Epithelial cell of proximal tubule (primary cell): ENCODE measurements at places on chromosomes 4 and X. TPM values are rescaled to one million over a fixed set of nuclear protein-coding genes. Genes with fewer than 3 reads are reported as not detected.

Gene USP17L30
- total RNA-seq: not detected in 2 replicates

DNA sequence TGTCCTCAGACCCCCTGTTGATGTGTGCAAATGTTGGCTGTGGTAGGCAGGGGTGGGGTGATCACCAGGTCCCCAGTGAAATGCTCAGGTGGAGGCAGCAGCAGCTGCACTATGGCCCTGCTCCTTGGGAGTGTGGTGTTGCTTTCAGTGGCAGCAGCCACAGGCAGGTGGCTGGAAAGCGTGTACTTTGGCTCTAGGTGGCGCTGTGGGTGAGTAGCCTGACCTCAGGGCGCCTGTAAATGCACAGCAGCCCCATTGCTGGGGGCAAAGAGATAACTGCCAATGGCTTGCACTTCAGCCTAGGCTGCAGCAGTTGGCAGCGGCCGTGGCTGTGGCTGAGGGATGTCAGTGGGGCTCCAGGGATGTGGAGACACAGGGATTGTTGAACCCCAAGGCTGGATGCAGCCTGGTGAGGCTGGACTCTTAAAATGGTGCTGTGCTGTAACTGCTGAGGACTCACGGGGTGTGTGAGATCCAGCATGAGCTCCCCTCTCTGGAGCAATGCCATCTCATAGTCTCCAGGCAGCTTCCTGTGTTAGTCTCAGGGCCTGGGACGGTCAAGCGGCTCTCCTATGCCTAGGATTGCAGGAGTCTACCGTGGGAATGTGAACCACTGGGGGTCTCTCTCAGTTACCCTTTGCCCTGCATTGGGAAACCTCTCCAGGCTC is 421.7 kb upstream of the HTR2C start:
- DNase-seq: no peak

- no peak for DNase-seq
Observed at GRCh38 chrX:290476-291166, 9.4 kb downstream of the PLCXD1 start.

- no peak for DNase-seq
Observed at GRCh38 chr4:109959195-109959594, 46.5 kb downstream of the EGF start.

DNA sequence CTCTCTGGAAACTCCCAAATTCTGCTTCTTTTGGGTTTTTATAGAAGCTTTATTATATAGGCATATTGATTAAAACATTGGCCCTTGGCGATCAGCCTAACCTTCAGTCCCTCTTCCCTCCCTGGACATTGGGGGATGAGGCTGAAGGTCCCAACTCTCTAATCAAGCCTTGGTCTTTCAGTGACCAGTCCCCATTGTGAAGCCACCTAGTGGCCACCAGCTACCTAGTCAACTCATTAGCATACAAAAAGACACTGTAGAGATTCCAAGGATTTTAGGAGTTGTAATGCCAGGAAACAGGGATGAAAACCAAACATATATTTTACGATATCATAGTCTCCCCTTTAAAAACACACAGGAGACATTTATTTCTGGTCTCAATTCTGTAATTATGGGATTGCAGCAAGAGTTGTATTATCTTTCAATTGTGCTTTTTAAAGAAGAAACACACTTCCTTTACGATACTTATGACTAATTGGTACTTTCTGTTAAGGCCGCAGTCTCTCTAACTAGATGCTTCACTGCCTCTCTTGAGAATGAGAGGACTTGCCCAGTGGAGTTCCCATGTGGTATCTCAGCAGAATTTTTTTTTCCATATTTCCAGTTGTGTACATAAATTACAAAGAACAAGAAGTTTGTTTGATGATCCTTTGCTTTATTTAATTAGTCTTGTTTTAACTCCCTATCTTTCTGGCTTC is 58.2 kb downstream of the WDR17 start:
- DNase-seq: no peak

- DNase-seq: no peak
Observed at GRCh38 chr4:31415629-31416028, 695.5 kb downstream of the PCDH7 start.

Gene BEX5
- 1.0 and 14.0 TPM in 2 replicates for total RNA-seq

Gene PLK4
- total RNA-seq: 27.9 and 29.0 TPM in 2 replicates

GRCh38 chr4:146124023-146124680 is 51.4 kb upstream of the LSM6 start:
- no peak for DNase-seq

DNA sequence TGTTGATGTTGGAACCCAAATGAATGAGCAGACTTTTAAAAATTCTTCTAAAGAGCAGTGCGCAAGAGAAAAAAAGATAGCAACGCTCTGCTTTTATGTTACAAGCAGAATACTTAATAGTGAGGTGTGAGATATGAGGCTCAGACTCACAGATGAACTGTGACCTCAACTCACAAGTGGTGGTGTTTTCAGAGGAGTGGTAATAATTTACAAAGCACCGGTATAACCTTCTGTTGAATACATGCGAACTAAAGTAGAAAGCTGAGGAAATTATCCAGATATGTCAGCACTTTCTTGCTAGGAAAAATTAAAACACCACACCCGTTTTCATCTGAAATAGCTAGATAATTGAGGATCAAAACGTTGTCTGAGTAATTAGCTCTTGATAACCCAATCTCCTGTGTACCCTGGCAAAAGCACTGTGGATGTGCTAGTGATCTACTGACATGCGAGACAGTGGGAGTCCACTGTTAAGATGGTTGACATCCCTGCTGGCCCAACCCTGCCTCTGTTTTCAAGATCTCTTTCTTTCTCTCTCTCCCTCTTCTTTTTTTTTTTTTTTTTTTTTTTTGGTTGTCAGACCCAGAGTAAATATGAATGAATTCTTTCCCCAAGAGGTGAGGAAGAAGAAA is 6.9 kb upstream of the TLL1 start:
- DNase-seq: no peak

DNA sequence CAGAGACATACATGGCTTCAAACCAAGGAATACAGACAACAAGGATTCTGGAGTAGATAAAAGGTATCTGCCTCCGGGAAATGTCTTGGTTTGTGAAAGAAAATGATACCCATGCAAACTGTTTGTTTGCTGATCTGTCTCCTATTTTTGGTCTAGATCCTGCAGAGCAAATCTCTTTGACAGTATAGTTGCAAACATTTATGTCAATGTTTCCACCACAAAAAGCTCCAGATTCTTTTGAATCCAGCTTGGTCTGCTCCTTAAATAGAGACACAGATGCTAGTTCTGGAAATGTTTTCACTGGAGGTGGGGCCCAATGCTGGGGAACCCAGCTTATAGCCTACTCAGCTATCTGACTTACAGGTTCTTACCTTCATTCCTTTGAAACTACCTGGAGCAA is 119.7 kb downstream of the ATG4A start:
- no peak for DNase-seq

Gene PCSK1N
- total RNA-seq: 12.4 and 19.3 TPM in 2 replicates

GRCh38 chrX:38166478-38167083 is 54.1 kb downstream of the SRPX start:
- no peak for DNase-seq

- DNase-seq: no peak
Observed at GRCh38 chr4:42152507-42153504, at the start of gene BEND4. Gene BEND4 (minus strand): TSS chr4:42152655. CDS start chr4:42152143, 512 bp downstream.

Gene GPC4
- total RNA-seq: 8.0 and 14.2 TPM in 2 replicates

Gene LDB2
- total RNA-seq: 0.75 and 1.4 TPM in 2 replicates

GRCh38 chr4:26322346-26322745 is 1.5 kb downstream of the RBPJ start:
- DNase-seq: no peak

DNA sequence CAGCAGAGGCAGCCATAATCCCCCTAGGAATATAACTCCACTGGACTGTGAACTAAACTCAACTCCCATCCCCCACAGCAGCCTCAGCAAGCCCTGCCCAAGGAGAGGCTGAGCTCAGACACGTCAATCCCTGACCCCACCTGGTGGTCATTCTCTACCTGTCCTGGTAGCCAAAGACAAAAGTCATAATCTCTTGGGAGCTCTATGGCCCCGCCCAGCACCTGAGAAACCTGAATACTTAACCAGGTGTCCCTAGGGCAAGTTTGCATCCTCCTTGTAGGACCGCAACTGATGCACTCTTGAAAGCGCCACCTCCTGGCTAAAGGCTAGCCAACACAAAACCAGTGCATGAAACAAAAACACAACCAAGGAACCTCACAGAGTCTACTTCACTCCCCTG is 18.4 kb downstream of the CT47B1 start:
- DNase-seq: no peak

- DNase-seq: no peak
Observed at GRCh38 chr4:25370242-25370641, 6.8 kb upstream of the ANAPC4 start.

Gene HMX1
- not detected in 2 replicates for total RNA-seq

DNA sequence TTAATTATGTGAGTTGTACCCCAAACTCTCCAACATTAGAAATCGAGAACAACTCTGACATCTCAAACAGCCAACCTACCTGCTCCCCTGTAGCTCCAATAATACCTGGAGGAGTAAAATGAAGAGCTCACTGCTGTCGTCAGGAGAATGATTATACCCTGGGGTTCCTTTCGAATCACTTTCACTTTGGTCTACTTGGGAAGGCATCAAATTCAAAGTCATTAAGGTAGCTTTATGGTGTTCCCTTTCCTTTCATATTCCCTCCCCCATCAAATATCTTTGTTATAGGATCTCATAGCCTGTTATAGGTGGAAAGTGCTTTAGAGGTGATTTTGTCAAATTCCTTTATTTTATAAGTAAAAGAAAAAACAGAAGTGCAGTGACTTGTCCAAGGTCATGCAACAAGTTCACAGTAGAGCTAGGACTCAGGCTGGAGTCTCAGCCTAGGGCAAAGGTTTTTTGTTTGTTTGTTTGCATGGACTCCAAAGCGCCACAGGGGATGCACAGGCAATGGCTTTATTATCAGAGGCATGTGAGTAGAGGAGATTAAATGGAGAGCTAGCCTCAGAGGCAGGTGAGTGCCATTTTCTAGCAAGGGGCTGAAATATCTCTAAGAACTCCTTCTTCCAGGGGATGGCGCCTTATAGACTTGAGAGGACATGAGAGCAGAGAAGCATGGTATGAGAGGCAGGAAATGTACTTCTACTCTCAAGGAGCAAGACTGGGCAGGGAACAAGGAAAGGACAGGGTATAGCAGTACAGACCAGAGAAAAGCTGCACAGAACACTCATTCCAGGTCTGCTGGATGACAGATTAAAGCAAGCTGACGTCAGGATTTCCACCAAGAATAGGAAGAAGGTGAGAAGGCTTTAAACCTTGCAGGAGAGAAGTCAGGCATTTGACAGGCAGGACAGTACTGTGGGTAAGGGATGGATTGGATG is 262.1 kb upstream of the GPC4 start:
- no peak for DNase-seq

GRCh38 chr4:85557016-85557901 is 82.3 kb downstream of the ARHGAP24 start:
- DNase-seq: no peak

DNA sequence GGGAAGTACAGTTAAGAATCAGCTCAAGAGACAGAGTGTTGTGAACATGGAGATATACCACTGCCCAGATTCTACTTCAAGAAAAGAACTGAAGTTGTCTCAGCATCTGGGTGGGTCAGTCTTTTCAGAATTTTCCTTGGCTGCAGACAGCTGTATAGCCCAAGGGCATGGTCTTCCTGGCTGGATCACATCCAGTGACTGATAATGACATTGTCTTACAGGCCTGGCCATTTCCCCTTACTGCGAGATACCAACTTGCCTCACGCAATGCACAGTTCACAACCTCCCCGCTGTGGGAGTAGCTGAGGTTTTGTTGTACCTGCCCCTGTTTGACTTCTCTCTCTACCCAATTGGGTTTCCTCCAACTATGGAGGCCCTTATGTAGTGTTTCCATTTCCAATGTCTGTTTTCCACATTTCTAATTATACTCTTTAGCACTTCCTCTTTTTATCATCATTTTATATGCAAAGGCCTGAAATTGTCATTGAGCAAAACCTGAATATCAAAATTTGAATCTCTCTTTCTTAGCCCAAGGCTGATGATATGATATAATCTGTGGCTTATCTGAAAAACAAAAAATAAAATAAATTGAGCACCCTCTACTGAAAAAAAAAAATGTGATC is 209.1 kb downstream of the NAF1 start:
- DNase-seq: no peak

Gene CCSER1
- 0.65 TPM in 1 of 2 replicates, not detected in the other for total RNA-seq

Gene SRPK3
- 0.17 TPM in 1 of 2 replicates, not detected in the other for total RNA-seq

DNA sequence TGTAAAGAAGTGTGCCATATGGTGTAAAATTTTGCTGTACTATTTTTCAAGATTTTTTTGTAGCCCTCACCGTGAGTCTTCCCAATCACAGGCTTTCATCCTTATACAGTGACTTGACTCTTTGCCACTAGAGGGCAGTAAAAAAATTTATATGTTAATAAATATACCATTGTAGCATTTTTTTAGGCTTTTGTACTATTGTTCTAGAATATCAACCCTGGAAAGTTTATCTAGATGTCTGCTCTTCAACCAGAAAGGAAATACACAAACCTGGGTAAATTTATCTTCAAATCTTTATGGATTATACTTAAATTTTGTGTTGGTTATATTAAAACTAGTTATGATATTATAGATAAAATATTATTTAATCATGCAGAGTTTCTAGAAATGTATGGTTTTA is 235.3 kb downstream of the TENM3 start:
- no peak for DNase-seq

DNA sequence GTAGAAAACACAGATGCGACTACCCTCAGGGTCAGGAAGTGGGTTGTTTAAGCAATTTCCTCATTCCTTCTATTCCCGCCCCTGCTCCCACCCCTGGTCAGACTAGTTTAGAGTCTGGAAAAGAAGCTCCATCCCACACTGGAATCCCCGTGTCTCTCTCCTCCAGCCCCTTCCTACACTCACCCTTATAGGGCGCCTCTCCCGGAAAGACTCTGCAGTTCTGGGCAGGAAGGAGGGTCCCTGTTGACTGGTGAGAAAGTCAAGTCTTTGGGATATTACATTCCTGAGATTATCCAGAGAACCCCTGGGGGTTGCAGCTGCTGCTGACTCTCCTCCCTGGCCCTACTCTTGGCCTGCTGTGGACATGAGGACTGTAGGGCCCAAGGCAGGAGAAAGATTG is 11.9 kb downstream of the STARD8 start:
- no peak for DNase-seq

Gene NRK
- 19.3 and 26.9 TPM in 2 replicates for total RNA-seq

GRCh38 chr4:183352546-183352945 is 30.3 kb upstream of the CLDN24 start:
- no peak for DNase-seq

- DNase-seq: no peak
Observed at GRCh38 chrX:74490247-74490646, 69.0 kb downstream of the SLC16A2 start.

- DNase-seq: no peak
Observed at GRCh38 chrX:40579900-40580536, 752 bp upstream of the ATP6AP2 start.

- no peak for DNase-seq
Observed at GRCh38 chr4:145299380-145300076, 119.1 kb upstream of the OTUD4 start.

GRCh38 chr4:18050448-18050847 is 28.9 kb upstream of the LCORL start:
- DNase-seq: no peak

Gene ART3
- not detected in 2 replicates for total RNA-seq
